T-cell (primary cell): ENCODE measurements at places on chromosomes 7 and 10. TPM values are rescaled to one million over a fixed set of nuclear protein-coding genes. Genes with fewer than 3 reads are reported as not detected.

DNA sequence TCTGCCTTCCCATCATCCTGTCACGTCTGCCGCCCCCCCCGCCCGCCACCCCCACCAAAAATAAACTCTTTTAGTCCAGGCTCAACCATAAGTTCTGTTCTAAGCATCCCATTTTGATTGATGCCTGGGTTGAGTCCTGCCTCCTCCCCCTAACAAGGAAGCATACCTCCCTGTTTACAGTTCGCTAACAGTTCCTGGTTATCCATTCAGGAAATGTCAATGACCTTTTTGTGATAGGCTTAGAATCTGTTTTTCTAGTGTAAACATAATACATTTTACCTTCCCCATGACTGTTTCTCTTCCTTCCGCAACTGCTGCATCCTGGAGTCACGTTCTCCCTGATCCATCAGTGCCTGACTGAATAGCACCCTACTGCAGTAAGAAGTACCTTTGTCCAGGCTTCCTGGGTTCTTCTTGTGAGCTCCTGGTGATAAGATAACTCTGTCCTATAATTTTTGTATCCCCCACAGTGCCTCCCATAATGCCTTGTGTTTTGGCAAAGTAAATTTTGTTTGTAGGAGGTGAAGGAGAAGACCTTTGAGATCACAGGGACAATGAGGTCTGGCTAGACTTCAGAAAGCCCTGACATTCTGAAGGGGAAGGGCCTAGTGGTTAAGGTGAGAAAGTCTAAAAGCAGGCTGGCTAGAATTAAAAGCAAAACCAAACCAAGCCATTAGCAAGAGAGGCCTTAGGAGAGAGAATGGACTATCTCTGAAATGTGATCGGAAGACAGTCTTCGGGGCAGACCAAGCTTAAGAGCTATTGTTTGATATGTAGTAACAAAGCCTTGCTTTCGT, 7.3 kb downstream of the AGFG2 start:
- no peak for DNase-seq

GRCh38 chr7:5766321-5766761, 15.1 kb downstream of the RNF216 start:
- no peak for DNase-seq

- DNase-seq, result no peak
Observed at GRCh38 chr7:95553939-95554338, 42.4 kb downstream of the PDK4 start.

The ARHGAP12 gene
- 24.6 TPM for total RNA-seq

GRCh38 chr7:107495516-107495915, 25.7 kb downstream of the GPR22 start:
- DNase-seq, result no peak

The ACBD7 gene
- 0.98 TPM for total RNA-seq

- peak; percentile 82 for DNase-seq
Observed at GRCh38 chr7:139133335-139134139, 24.0 kb upstream of the ZC3HAV1 start.

GRCh38 chr7:3371601-3372000, 70.5 kb downstream of the SDK1 start:
- DNase-seq, result no peak

- DNase-seq, result peak; percentile 59
Observed at GRCh38 chr10:73759512-73760115, 15.4 kb downstream of the SEC24C start.

- DNase-seq, result no peak
Observed at GRCh38 chr10:79022565-79023230, 46.1 kb upstream of the ZMIZ1 start.

- DNase-seq, result no peak
Observed at GRCh38 chr7:90756366-90756765, 160.2 kb downstream of the CDK14 start.

The IFT22 gene
- 4.9 TPM for total RNA-seq

GRCh38 chr10:93481637-93482144, 443 bp downstream of the MYOF start:
- no peak for DNase-seq

The HOXA7 gene
- not detected for total RNA-seq

DNA sequence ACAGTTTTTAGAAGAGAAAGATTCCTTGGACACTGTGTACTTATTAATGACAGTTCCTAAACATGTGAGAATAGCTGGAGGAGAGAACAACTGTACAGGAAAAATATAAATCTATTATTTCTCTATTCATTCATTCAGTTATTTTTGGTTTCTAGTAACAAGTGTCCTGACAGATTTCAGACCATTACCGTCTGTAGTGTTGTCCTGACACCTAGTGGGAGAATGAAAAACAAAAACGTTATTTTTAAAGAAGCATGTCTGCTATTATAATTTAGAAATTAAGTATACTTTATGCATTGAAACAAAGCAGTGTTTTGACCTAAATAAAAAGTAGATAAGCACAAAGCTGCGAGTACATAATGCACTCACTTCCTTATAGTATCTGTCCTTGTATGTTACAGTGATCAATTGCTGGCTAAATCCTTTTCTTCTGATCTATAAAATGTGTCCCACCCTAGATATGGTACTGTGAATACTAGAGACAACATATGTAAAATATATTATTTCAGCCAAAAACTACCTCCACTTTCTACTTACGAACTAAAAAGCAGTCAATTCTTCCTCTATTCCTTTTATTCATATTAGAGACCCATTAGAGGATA, 575.6 kb downstream of the ARL4A start:
- DNase-seq, result no peak

- no peak for DNase-seq
Observed at GRCh38 chr10:47420305-47421056, 36.4 kb upstream of the ZNF488 start.

DNA sequence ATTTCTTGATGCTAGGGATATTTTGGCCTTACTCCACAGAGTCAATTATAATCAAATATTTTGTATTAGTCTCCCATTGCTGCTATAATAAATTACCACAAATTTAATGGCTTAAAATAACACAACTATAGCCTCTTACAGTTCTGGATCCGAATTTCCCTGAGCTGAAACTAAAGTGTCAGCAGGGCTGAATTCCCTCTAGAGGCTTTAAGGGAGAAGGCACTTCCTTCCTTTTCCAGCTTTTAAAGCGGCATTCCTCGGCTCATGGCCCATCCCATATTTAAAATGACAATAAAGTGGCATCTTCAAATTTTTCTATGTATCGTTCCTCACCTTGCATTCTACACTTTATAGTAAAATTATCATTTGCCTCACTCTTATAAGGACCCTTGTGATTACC, 421.4 kb upstream of the ZWINT start:
- no peak for DNase-seq

The SYCE1 gene
- not detected for total RNA-seq

The TMEM184A gene
- 0.33 TPM for total RNA-seq

The SLC18A3 gene
- not detected for total RNA-seq

- DNase-seq, result no peak
Observed at GRCh38 chr10:46079831-46080585, 33.9 kb upstream of the MSMB start.

DNA sequence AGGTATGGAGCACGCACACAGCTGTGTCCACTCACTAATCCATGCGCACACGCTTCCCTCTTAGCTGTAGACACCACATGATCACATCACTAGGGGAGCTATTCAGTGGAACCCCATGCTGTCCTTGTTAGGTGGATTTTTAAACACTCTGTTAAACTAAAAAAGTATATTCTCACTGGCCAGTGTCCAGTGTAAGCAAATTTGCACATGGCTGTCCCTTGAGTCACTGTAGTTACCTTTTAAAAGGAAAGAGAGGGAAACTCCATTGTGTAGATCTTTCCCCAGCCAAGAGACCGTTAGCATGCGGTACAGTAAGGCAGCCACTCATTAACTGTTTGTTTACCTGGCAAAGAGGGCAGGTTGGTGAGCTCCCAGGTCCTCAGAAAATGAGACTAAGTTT, 81.6 kb upstream of the INSYN2A start:
- no peak for DNase-seq

GRCh38 chr7:50448823-50449222, 1.3 kb downstream of the FIGNL1 start:
- DNase-seq, result no peak

GRCh38 chr10:99689461-99689860, 30.2 kb downstream of the ENTPD7 start:
- DNase-seq, result no peak

DNA sequence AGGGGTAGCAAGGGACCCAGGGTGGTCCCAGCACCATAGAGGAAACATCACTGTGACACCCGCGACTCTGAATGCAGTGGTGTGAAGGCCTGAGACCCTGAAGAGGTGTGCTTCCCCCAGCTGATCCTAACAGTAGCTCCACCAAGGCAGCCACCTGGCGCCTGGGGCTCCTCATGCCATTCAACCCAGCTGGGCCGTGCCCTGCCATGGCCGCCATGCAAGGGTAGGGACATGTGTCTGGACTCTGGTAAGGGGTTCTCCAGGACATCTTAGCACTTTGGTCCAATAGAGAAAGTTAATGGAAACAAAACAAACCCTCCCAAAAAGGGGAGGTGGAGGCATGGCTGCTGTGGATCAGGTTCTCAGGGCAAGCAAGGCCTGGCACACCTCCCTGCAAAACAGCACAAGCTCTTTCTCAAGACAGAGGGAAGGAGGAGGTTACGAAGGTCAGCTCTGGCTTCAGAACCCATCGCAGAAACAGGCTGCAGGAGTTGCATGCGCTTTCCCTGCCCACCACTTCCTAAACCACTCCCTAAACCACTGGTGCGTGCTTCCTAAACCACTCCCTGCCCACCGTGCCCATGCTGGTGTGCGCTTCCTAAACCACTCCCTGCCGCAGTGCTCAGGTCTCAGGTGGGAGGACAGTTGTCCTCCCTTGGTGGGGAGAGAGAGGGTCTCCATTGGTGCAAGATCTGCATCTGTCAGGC, 108.7 kb downstream of the LARP4B start:
- DNase-seq, result no peak

- no peak for DNase-seq
Observed at GRCh38 chr10:77274046-77274795, 363.4 kb downstream of the KCNMA1 start.

The DPY19L1 gene
- 10.5 TPM for total RNA-seq

GRCh38 chr10:59852670-59853069, 53.7 kb downstream of the CCDC6 start:
- DNase-seq, result no peak

The OR9A2 gene
- not detected for total RNA-seq

The NFE2L3 gene
- 5.1 TPM for total RNA-seq

DNA sequence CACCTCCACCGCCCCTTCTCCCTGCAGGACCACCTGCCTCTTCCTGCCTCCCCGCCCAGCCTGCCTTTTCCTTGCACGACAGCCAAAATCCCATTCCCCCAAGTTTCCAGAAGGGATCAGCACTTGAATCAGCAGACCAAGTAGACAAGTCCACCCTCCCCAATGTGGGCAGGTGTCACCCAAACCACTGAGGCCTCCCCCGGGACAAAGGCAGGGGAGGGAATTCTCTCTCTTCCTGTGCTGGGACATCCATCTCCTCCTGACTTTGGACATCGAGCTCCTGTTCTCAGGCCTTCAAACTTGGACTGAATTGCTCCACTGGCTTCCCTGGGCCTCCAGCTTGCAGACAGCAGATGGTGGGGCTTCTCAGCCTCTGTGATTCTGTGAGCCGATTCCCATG, 21.6 kb upstream of the PSMG3 start:
- no peak for DNase-seq

The CROT gene
- 14.8 TPM for total RNA-seq

DNA sequence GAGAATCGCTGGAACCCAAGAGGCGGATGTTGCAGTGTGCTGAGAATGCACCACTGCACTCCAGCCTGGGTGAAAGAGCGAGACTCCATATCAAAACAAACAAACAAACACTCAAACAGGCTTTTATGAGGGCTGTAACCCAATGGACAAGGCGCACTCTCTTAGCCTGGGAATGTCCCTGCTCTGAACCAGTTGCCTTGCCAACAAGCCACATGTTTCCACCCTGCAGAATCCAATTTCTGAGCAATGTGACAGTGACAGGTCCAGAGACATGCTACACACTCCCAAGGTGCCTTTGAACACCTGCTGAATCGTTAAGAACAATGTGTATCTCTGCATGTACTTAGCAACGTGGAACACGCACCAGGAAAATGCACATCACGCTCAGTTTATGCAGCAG, 186.8 kb upstream of the AUTS2 start:
- DNase-seq, result no peak

- no peak for DNase-seq
Observed at GRCh38 chr10:31520986-31521831, 202.2 kb downstream of the ZEB1 start.

DNA sequence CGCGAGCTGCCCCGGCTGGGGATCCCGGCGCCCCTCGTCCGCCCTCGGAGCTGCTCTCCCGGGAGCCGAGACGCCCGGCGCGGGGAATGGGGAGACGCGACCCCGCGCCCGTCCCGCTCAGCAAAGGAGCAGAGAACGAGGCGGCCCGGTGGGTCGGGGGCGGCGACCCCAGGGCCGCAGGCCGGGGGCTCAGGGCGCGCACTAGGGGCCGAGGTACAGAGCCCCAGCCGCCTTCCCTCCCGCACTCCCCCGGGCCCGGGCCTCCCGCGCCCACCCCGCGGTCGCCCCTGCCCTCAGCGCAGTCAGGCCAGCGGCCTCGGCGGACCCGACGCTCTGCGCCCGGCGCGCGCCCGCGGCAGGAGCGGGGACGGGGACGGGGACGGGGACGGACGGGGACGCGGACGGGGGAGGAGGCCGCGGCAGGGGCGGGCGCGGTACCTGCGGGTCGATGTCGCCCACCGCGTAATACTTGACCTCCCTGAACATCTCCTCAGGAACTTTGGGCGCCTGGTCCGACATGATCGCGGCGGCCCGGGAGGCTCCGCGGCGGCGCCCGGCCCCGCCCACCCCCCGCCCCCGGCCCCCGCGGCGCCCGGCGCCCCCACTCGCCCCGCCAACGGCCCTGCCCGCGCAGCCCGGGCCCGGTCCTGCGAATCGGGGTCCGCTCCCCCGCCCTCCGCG, 373 bp downstream of the PAXIP1 start:
- peak; percentile 22 for DNase-seq

DNA sequence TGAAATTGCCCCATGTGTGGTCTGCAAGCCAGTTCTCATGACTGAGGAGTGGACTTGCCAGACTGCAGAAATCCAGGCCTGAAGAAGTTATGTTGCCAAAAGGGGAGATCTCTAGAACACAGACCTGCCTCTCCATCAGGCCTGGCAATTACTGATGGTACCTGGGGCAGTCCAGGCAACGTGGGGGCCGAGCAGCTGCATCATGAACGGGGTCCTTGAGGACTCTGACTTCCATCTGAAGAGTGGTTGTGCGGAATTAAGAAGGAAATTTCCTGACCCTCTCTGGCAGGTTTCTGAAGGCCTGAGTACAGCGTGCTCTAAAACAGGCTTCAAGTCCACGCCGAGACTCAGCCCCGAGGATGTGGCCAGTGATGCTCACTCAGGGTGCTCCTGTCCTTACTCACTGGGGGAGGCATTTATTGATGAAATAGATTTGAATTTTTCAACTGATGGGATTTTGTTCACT, 30.4 kb downstream of the RAMP3 start:
- DNase-seq, result no peak

- no peak for DNase-seq
Observed at GRCh38 chr7:104306793-104307192, 21.6 kb upstream of the LHFPL3 start.
